ENCODE measurements at places on chromosomes 16 and 17. TPM values are rescaled to one million over a fixed set of nuclear protein-coding genes. Genes with fewer than 3 reads are reported as not detected.
A peak's percentile ranks its signal among the peaks of the same experiment; 100 is the strongest.

GRCh38 chr16:51845586-51846305 lies 694.7 kb upstream of the SALL1 start:
- DNase-seq = peak; percentile 57

GRCh38 chr17:17576772-17577234 lies 14.7 kb downstream of the PEMT start:
- DNase-seq = no peak

- DNase-seq = no peak
These were observed 562 bp downstream of the USP31 start for GRCh38 chr16:23148513-23149266.

- DNase-seq = no peak
These were observed 8.9 kb downstream of the CTRL start for GRCh38 chr16:67922740-67923139.

DNA sequence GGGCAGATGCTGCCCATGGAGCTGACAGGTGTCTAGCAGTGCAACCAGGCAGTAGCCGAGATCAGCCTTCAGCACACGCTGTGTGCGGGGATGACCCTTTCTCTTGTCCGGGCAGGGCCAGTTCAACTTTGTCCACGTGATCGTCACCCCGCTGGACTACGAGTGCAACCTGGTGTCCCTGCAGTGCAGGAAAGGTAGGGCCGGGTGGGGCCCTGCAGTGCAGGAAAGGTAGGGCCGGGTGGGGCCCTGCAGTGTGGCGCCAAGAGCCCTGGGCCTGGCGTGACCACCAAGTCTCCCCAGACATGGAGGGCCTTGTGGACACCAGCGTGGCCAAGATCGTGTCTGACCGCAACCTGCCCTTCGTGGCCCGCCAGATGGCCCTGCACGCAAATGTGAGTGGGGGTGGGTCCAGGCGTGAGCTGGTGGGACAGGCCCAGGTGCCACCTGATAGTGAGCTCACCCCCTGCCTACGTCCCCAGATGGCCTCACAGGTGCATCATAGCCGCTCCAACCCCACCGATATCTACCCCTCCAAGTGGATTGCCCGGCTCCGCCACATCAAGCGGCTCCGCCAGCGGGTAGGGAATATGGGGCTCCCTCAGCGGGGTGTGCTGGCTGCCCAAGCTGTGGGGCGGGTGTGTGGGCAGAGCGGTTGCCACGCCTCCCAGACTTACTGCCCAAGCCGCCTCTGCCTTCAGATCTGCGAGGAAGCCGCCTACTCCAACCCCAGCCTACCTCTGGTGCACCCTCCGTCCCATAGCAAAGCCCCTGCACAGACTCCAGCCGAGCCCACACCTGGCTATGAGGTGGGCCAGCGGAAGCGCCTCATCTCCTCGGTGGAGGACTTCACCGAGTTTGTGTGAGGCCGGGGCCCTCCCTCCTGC lies 40.2 kb downstream of the TSC2 start:
- no peak for DNase-seq

DNA sequence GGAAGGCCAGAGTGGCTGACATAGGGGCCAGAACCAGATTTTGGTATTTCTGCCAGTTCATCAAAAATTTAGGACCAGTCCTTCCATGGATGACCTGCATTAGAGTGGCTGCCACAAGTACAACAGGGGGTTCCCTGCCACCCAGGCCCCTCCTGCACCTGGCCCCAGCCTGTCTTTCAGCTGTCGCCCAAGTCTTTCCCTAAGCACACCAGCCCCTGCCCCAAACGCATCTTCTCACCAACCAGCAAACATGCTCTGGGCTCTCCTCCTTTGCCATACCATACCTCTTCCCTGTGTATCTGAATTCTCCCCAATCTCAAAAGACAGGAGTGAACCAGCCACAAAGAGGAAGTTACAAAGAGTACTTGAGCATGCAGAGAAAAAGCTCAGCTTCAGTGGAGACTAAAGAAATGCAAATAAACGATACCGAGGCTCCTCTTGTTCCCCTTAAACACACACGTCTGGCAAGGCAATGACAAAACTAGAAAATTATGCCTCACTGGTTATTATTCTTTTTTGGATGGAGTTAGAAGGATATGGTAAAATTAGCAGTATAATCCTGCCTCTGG lies 130.6 kb downstream of the DYNLRB2 start:
- DNase-seq = no peak

DNA sequence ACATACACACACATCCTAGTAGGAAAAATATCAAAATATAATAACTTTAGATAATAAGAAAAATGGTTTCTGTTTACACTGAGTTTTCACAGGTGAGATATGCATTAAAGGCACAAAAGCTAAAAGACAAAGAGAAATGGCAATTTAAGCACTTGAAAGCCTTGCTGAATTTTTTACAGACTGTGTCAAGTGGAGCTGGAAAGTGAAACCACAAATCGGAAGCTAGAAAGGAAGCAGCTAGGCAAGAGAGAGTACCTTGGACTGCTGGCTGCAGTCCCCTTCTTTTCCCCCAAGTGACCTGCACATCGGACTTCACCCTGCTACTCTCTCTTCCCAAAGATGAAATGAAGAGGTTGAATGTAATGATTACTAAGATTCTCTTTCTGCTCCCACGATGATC lies 135.1 kb downstream of the CDH13 start:
- DNase-seq = no peak

- DNase-seq = no peak
These were observed 21.4 kb upstream of the PITPNM3 start for GRCh38 chr17:6577686-6578263.

- DNase-seq = no peak
These were observed 16.2 kb downstream of the ETV4 start for GRCh38 chr17:43529947-43530287.

- peak; percentile 61 for DNase-seq
These were observed 17.2 kb downstream of the USP31 start for GRCh38 chr16:23131931-23132621.

GRCh38 chr16:84093879-84094270 lies 22.9 kb downstream of the MBTPS1 start:
- DNase-seq = no peak

- no peak for DNase-seq
These were observed 3.3 kb upstream of the FBXL20 start for GRCh38 chr17:39404542-39405378.

DNA sequence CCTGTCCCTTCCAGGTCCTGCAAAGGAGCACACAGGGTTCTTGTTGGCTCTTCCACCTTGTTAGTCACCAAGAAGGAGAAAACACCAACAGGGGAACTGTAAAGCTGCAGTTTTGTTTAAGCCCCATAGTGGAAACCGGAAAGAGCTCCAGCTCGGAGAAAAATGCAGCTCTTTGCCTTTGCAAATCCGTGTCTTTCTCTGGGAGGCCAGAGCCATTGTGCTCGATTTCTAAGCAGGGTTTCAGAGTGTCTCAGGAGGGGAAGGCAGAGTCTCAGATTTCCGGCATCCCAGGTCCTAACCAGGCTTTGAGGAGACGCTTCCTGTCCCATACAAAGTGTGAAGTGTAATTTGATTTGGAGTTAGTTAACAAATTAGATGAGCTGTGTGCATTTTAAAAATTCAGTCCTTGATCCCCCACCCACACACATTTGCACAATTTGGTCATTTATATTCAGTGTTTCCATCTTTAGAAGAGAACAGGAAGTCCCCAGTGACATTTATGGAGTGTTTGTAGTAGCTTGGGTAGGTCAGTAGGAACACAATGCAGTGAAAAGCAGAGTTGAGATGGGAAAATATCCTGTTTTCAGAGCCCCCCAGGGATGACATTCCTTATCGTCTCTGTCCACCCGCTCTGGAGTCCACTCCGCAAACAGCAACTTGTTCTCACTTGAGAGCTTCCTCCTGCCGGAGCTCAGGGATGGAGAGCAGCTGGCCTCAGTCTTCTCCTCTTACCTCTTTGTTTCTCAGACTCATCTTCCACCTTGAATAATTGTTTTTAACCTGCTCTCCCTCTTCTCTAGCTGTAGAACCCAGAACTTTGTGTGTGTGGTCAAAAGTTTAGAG lies 331.9 kb downstream of the SEC14L1 start:
- no peak for DNase-seq

GRCh38 chr16:26594666-26595065 lies 472.1 kb upstream of the C16orf82 start:
- no peak for DNase-seq

DNA sequence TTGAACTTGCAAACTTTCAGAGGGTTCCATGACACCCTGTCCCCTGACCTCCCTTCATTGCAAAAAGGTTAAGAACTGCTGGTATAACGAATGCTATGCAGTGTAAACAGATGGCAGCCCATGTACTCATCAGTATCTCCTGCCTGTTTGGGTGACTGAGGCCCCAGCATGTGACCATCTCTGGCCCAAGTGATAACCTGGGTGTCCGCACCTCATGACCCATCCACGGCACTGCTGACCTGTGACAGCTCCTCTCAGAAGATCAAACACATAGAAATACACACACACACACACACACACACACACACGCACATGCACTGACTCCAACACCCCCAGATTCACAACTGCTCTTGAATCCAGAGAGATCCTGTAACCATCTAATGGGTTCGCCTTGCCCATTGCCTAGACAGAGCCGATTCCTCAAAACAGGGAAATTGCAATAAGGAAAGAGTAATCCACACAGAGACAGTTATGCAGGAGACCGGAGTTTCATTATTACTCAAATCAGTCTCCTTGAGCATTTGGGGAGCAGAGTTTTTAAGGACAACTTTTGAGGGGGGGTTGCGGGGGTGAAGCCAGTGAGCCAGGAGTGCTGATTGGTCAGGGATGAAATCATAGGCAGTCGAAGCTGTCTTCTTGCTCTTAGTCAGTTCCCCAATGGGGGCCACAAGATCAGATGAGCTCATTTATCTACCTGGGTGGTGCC lies 11.3 kb upstream of the PHOSPHO1 start:
- no peak for DNase-seq

- no peak for DNase-seq
These were observed 98.8 kb upstream of the METRNL start for GRCh38 chr17:82980632-82981031.

GRCh38 chr17:51085150-51085805 lies 35.4 kb downstream of the SPAG9 start:
- no peak for DNase-seq

- no peak for DNase-seq
These were observed 173.8 kb downstream of the MAP2K6 start for GRCh38 chr17:69588316-69588715.

GRCh38 chr16:27446721-27447120 lies 44.7 kb downstream of the IL21R start:
- DNase-seq = no peak

DNA sequence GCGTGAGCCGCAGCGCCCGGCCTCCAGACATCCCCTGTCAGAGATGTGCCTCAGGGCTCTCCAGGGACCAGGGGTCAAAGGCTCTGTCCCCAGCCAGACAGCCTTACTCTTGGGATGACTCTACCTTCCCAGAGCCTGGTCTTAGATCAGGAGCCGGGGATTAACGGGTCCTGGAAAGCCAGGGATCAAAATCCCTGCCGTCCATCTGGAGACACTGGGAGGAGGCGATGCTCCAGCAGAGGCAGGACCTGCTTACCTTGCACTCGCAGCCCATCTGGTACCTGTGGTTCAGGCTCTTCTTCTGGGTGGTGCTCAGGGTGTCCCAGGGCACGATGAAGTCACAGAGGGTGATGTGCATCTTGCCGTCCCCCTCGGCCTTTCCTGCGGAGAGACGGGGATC lies 16.7 kb upstream of the USP36 start:
- no peak for DNase-seq

- DNase-seq = no peak
These were observed at the start of gene NLRP1 for GRCh38 chr17:5584383-5585286. NLRP1 (minus strand) TSS chr17:5584509; CDS start chr17:5583957, 552 bp downstream.

DNA sequence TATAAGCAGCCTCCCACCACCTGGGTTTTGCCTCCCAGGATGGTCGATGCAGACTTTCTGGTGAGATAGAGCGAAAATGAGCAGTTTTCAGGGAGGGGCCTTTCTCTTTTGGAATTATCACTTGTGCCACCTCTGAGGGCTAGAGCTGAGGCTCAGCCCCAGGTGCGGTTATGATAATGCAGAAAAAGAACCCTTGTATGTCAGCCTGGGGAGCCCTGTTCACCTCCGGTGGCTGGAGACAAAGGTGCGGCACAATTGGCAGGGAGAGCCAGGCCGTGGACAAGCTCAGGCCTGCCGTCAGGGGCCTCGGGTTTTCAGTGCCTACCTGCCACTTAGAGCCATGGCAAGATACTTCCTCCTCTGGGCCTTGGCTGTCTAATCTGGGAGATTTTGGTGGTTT lies 4.4 kb downstream of the SCPEP1 start:
- no peak for DNase-seq

DNA sequence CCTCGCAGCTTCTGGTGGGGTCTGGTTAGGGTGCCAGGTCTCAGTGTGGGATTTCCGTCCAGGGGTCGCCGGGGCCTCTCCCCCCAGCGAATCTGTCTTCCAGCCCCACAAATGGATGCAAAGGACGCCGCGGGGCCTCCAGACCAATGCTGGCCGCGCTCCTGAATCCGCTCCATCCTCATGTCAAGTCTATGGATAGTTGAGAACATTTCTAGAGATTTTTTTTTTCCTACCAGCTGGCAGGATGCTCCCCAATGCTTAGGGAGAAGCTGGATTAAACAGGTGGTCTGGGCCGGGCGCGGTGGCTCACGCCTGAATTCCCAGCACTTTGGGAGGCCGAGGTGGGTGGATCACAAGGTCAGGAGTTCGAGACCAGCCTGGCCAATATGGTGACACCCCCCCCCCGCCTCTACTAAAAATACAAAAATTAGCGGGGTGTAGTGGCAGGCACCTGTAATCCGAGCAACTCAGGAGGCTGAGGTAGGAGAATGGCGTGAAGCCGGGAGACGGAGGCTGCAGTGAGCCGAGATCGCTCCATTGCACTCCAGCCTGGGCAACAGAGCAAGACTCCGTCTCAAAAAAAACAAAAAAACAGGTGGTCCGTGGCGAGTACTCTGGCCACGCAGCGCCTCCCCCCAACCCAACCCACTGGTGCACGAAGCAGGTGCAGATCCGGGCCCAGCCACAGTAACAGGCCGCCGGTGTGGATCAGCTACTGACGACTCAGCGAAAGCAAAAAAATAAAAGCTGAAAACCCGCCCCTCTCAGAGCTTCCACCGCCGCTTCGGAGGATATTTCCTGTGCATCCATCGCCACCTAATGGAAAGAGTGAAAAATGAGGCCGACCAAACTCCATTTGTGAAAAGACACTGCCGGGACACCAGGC lies 1.1 kb upstream of the NXN start:
- peak; percentile 79 for DNase-seq

GRCh38 chr17:74018115-74018514 lies 185.4 kb upstream of the RPL38 start:
- DNase-seq = no peak

DNA sequence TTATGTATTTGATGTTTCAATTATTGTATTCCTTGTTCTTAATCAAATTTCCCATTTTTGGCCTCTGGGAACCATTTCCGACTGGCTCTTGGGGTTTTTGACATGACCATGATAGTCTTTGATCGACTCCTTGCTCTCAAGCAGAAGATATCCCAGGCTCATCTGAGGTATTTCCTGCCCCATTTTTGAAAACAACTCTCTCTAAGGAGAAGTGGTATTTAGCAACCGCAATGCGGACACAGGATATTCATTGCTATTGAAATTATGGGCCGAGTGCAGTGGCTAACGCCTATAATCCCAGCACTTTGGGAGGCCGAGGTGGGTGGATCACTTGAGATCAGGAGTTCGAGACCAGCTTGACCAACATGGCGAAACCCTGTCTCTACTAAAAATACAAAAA lies 5.5 kb downstream of the TANGO6 start:
- no peak for DNase-seq

- DNase-seq = no peak
These were observed 11.4 kb downstream of the CFAP97D1 start for GRCh38 chr17:43791589-43791988.

Gene MED31
- polyA plus RNA-seq = 26.2 TPM

Gene MRPS34
- polyA plus RNA-seq = 69.6 TPM

Gene DPEP3
- 0.06 TPM for polyA plus RNA-seq

Gene C17orf78
- polyA plus RNA-seq = 0.23 TPM

Gene IL17C
- polyA plus RNA-seq = not detected

Gene KRTAP9-2
- polyA plus RNA-seq = not detected

Gene TXNDC11
- polyA plus RNA-seq = 40.2 TPM

Data from right renal cortex interstitium (tissue), 3 donors.